ENCODE measurements at places on chromosomes 2 and 18.

DNA sequence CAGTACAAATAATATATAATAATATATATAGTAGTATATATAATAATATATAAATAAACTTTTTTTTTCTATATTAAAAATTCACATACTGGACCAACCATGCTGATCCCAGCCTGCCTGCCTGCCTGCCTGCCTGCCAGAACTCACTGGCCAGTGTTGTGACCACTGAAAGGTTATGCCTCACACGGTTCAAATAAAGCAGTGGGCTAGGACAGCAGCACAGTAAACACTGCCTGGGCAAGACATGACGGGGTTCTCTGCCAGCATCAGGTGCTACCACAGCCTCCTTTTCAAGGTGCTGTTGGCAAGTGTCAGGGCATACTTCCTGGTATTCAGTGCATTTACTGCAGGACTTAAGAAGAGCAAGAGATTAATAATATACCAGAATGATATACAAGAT, 67.6 kb downstream of the TRAPPC8 start:
- DNase-seq = no peak

DNA sequence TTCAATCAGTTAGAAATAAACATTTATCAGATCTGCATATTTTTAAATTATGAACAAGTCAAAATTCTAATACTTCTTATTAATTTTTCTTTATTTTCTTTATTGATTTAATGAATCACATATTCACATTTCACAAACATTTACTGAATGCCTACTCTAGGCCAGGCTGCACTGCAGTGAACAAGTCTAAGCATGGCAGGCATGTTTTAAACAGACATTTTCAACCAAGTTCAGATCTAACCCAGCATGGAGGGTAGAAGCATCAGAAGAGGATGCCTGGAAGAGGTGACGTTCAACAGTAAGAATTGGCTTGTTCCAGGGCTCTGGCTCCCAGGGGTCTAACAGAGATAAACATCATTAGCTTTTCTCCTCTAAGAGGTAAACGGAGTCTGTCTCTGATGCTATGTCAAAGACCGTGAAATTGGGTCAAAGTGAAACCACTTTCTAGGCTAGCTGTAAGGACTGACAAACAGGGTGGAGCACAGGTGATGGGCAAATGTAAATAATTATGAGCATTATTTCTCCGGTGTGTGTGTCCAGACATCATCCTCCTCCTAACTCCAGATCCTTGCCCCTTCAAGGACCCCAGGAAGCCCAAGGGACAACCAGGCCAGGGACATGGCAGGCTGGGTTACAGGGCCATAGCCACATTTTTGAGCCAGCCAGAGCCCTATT, 50.6 kb downstream of the UNC50 start:
- no peak for DNase-seq

DNA sequence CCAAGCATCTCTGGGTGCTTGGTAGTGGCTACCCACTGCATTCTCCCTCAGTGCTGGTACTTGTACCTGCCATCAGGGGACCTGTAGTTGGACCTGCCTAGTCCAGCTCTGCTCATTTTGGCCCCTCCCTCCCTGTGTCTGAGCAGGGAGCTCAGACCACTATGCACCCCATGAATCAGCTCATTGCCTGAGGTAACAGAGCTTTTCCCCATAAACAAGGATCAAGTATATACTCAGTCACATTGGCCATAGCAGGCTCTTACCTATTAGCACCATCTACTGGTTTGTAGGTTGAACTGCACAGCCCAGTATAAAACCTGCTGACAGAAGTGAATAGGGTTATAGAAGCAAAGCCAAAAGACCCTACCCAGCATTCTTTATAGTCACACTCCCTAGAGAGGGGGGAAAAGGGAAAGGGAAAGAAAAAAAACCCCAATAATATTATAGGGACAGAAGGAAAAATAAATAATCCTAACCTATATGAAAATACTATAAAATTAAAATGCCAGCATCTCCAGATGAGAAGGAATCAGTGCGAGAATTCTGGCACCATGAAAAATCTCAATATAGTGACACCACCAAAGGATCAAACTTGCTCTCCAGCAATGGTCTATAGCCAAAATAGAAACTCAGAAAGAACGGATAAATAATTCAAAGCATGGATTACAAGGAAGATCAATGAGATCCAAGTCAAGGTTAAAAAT, 6.9 kb upstream of the FLACC1 start:
- no peak for DNase-seq

GRCh38 chr2:54423213-54423612, 32.9 kb upstream of the SPTBN1 start:
- DNase-seq = peak; percentile 9

DNA sequence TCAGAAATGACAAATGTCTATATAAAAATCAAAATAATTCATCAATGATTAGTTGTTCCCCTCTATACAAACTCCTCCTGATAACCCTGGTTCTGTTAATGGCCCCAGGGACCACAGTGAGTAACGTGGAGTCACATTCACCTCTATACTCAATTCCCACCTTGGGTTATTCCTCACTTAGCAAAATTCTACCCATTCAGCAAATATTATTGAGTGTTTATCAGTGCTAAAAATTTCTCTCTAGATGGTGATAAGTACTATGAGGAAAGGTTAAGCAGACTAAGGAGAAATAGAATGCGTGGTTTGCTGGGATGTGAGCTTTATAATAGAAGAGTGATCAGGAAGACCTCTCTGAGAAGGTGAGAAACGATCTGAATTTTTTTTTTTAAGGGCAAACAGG, 1124.5 kb downstream of the BCL11A start:
- DNase-seq = no peak

DNA sequence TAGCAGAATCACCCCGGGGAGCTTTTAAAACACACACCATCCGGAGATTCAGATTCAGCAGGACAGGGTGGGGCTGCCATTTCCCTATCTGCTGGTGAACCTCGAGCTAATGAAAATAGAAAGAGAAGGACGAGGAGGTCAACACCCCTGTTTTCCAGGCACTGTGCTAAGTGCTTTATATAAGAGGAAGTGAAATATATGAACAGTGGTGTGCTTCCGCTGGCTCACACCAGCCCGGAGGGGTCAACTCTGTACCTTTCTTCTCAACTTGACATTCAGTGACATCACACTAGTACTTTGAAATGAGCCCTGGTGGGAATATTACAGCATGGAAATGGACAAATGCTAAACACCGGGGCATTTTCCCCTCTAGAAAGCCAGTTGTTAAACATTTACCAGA, 108.3 kb upstream of the LTBP1 start:
- DNase-seq = no peak

DNA sequence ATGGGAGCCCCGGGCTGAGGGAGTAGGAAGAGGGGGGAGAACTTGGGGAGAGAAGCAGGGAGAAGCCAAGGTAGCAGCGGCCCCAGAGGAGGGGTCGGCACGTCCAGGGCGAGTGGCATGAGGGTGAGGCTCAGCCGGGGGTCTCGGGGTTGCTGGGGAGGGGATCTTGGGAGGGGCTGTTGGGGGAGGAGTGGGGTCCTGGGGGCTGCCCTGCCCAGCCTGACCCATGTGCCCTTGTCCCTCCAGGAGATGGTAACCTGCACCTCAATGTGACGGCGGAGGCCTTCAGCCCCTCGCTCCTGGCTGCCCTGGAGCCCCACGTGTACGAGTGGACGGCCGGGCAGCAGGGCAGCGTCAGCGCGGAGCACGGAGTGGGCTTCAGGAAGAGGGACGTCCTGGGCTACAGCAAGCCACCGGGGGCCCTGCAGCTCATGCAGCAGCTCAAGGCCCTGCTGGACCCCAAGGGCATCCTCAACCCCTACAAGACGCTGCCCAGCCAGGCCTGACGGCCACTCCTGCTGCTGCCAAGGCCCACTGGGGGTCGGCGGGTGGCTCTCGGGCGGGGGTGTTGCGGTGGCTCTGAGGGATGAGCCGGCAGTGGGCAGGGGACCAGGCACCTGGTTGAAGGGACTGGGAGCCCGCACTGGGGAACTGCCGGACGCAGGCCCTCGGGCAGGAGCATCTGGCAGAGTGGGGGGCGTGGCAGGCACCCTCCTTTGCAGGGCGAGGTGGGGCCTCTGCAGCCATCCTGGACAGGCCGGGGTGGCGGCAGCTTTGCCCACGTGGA, 9.0 kb upstream of the GAL3ST2 start:
- no peak for DNase-seq

DNA sequence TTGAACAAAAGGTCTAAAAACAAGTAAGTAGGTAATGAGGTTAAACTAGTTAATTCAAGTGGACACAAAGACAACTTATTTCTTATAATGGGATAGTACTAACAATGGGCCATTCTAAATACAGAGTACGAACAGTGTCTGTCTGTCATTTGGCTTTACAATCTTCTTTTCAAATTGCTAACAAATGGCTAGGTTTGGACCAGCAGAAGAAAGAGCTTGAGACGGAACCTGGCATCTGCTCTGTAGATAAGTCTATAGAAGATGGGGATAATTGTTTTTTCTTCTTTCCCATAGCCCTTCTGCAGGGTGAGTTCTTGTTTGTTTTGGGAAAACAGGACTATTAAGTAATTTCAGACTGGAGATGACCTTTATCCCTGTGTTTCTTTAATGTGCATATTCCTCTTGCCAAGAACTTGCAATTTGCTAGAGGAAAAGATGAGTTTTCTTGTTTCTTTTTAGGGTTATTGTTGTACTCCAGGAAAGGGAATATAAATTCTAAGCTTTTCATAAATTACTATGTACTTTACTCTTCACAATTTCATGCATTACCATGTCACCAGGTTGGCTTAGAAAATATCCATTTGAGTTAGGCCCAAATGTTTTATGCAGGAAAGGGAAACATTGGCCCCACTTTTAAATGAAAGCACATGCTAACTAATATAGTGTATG, 500.5 kb upstream of the SYT4 start:
- DNase-seq = no peak

DNA sequence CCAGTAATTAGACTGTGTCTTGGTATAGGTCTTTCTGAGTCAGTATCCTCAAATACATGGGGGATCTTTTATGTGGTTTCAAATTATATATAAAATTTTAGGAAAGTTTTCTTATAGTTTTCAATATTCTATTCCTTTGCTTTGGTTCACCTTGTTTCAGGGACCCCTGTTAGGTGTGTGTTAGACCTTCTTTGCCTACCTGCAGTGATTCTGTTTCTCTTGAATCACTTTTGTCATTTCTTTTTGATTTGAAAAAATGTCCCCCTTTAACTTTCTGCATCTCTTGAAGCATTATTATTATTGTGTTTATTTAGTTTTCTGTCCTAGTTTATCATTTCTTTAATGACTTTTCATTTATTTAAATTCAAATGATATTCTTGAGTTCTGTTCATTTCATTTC, 98.7 kb downstream of the FHOD3 start:
- no peak for DNase-seq

GRCh38 chr18:23068011-23068410, 67.3 kb upstream of the CABLES1 start:
- no peak for DNase-seq

GRCh38 chr2:62687636-62688035, 17.9 kb upstream of the EHBP1 start:
- no peak for DNase-seq

GRCh38 chr18:30927517-30928075, 114.9 kb downstream of the DSC3 start:
- DNase-seq = no peak

- no peak for DNase-seq
Measured at GRCh38 chr2:175811971-175812370, 190.1 kb downstream of the LNPK start.

- no peak for DNase-seq
Measured at GRCh38 chr2:145116834-145117725, 597.2 kb upstream of the ZEB2 start.

- no peak for DNase-seq
Measured at GRCh38 chr2:142897807-142898206, 20.3 kb downstream of the KYNU start.

DNA sequence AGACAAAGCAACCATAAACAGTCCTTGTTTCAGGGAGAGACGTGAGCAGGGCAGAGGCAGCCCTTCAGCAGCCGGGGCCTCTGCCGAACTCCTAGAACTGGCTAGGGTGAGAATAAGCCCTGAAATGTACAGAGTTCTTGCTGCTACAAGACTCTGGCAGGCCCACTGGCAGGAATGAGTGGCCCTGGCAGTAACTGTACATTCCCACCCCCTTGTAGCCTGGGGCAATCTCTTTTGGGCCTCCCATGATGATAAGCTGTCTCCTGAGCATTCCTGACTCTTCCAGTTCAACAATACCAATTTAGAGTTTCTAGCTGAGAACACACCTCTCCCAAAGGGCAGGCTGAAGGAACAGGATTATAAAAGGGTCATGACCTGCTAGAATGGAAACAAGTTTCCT, 54.3 kb downstream of the HAUS1 start:
- no peak for DNase-seq

DNA sequence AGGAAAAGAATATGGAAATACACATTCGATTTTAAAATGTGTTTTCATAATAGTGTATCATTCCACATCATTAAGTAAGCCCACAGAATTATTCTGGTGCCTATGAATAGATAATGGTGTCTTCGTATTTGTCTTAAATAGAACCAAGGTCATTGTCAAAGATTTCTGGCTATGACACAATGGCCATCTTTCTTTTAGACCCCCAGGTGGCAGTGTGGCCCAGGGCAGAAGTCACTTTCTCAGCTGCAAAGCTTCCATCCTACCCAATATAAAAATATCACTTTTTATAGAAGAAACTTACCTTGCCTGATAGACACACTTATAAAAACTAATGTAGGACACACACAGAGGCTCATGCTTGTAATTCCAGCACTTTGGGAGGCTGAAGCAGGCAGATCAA, 57.5 kb downstream of the ZRANB3 start:
- no peak for DNase-seq

DNA sequence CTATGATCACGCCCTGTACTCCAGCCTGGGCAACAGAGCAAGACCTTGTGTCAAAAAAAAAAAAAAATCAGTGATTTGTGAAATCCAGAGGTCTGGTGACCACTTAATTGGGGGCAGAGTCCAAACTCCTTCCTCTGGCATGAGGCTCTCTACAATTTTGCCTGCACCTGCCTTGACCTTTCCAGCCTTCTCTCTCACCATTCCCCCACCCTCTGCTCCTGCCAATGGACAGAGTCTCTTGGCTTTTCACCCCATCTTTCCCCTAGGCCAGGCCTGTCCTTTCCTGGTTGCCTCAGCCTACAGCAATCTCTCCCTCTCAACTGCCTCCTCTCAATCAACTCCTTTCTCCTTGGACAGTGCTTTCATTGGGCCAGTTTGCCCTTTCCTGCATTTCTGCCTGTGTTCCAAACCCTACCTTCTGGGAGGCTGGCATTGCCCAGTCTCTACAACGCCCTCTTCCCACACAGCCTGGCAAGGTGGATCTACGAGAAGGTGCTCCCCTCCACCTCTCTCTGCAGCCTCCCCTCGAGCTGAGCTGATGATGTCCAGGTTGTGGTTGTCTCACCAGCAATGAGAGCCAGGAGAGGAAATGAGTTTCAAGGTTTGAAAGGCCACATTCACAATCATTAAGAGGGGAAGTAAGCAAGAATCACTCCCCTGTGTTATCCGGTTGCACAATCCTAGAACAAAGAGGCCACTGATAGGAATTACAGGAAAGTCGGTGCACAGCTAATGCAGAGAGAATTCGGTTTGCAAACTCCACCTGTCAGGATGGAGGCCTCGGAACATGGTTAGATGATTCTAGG, 39.5 kb upstream of the NPAS2 start:
- DNase-seq = no peak

GRCh38 chr2:13652531-13653313, 936.0 kb downstream of the TRIB2 start:
- no peak for DNase-seq
